Keratinocyte (primary cell): ENCODE measurements at places on chromosomes 7 and 10.

- H3K27me3 ChIP-seq, result no peaks in the 10 kb centered on the region
- H3K27ac ChIP-seq, result no peak overlapping the region
- no peak overlapping the region for H3K4me3 ChIP-seq
- no peak for DNase-seq
- no peaks in the 10 kb centered on the region for H3K36me3 ChIP-seq
Observed at GRCh38 chr7:135463908-135464307, 46.0 kb downstream of the CNOT4 start.

DNA sequence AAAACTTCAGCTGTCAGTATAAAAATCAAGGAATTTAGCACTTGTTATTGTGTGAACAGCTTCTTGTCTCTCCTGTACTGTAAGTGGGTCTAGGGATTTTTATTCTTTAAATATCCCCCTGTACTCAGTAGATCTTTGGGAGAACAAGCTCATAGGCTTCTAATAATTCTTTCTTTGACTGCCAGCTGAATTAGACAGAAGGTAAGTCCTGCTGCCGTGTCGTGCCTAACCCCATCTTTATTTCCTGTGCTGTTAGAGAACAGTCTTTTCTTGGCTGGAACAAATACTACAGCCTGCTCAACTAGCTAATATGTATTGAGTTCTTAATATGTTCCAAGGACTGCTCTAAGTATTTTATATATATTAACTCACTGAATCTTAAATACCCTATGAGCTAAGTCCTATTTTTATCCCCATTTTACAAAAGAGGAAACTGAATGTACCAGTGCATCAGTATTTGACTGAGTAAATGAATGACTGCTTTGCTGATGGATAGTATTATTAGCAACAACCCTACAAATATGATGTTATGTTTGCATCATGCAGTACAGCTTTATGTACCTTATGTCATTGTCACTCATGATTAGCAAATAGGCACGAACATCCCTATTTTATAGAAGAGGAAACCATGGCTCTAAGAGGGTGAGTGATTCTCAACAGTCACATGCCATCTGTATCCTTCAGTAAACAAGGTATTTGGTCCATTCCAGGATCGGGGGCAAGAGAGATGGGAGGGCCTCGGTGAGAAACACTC, 5.5 kb upstream of the DUSP5 start:
- no peak overlapping the region for H3K4me3 ChIP-seq
- H3K36me3 ChIP-seq, result no peaks in the 10 kb centered on the region
- no peak overlapping the region for H3K27ac ChIP-seq
- no peak for DNase-seq
- no peaks in the 10 kb centered on the region for H3K27me3 ChIP-seq
- H3K4me1 ChIP-seq, result peaks cover 49% of the 10 kb centered on the region

GRCh38 chr10:120883071-120883470, 31.9 kb downstream of the WDR11 start:
- H3K4me1 ChIP-seq, result no peaks in the 10 kb centered on the region
- no peak for DNase-seq
- no peak overlapping the region for H3K27ac ChIP-seq
- H3K36me3 ChIP-seq, result peaks cover 4% of the 10 kb centered on the region

GRCh38 chr10:36126076-36126475, 484.0 kb upstream of the FZD8 start:
- H3K27ac ChIP-seq, result no peak overlapping the region
- no peak overlapping the region for H3K4me3 ChIP-seq
- H3K27me3 ChIP-seq, result no peaks in the 10 kb centered on the region
- no peak for DNase-seq
- no peaks in the 10 kb centered on the region for H3K36me3 ChIP-seq

DNA sequence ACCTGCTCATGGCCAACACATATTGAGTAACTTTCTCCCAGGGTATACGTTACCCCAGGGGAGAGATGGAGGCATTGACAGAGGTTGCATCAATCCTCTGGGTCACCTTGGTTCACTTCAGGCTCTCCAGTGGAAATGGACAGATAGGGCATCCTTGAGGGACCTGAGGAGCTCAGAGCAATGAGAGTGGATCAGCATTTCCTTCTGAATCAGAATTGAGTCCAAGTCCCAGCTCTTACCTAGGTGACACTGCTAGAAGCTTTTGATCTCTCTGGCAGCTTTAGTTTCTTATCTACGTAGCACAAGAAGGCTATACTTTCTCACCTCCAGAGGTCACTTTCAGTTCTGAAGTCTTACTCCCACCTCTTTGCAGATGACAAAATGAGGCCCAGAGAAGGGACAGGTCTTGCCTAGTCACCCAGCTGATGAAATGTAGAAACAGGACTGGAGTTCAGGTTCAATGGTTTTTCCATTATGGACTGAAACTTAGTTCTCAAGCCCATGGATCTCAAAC, 35.2 kb downstream of the PANK1 start:
- no peak for DNase-seq
- H3K36me3 ChIP-seq, result peaks cover 6% of the 10 kb centered on the region
- H3K27me3 ChIP-seq, result no peaks in the 10 kb centered on the region
- no peaks in the 10 kb centered on the region for H3K4me1 ChIP-seq
- no peak overlapping the region for H3K4me3 ChIP-seq

DNA sequence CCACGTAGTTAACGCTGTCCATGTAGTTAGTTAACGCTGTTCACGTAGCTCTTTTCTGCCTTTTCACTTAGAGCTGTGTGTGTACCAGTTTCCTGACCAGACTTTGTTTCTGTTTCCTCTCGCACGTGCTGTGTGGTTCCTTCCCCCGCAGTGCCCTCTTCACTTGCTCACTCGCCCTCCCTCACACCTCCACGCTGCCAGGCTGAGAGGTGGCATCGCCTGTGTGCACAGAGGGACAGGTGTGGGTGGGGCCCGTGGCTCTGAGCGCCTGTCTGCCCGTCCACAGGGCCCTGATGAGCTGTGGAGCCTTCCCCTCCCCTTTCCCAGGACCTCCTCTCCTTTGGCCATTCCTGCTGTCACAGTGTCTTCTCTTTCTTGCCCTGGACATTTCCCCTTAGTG, 30.6 kb downstream of the WDR37 start:
- H3K27me3 ChIP-seq, result no peaks in the 10 kb centered on the region
- DNase-seq, result no peak
- no peaks in the 10 kb centered on the region for H3K4me1 ChIP-seq
- H3K4me3 ChIP-seq, result no peak overlapping the region
- no peak overlapping the region for H3K27ac ChIP-seq

GRCh38 chr7:17462131-17462631, 163.7 kb downstream of the AHR start:
- peak overlapping the region; percentile 38 for H3K27ac ChIP-seq
- no peaks in the 10 kb centered on the region for H3K36me3 ChIP-seq
- H3K4me1 ChIP-seq, result peaks cover 12% of the 10 kb centered on the region
- DNase-seq, result peak; percentile 57
- H3K4me3 ChIP-seq, result no peak overlapping the region
- H3K27me3 ChIP-seq, result no peaks in the 10 kb centered on the region
